ENCODE measurements at places on chromosomes 12 and 14.

DNA sequence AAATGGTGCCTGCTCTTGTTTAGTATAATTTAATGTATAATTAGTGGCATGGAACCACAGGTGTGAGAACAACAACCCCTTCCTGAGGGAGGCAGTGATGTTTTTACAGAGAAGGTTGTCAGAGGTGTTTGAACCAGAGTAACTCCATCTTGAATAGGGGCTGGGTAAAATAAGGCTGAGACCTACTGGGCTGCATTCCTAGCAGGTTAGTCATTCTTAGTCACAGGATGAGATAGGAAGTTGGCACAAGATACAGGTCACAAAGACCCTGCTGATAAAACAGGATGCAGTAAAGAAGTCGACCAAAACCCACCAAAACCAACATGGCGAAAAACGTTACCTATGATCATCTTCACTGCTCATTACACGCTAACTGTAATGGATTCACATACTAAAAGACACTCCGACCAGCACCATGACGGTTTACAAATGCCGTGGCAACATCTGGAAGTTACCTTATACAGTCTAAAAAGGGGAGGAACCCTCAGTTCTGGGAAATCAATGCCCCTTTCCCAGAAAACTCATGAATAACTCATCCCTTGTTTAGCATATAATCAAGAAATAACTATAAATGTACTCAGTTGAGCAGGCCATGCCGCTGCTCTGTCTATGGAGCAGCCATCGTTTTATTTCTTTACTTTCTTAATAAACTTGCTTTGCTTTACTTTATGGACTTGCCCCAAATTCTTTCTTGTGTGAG, 47.8 kb upstream of the LTA4H start:
- no peak for DNase-seq

- no peak for DNase-seq
These were observed 350.7 kb downstream of the TMEM132D start for GRCh38 chr12:129552996-129553750.

DNA sequence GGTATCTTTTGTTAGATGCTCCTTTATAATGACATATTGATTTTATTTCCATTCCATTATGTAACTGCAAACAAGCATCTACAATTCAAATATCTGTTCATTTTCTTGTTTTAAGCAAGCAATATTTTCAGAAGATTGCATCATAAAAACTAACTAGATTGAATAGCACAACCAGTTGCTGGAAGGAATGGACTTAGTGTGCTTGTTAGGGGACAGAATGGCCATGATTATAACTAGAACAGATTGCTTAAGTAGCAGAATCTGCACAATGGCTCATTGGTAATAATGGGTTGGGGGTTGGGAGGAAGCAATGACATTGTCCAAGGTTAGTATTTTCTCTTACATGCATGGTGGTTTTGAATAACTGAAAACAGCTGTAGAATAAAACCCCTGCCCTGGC, 939.5 kb downstream of the SLC16A7 start:
- DNase-seq: no peak

DNA sequence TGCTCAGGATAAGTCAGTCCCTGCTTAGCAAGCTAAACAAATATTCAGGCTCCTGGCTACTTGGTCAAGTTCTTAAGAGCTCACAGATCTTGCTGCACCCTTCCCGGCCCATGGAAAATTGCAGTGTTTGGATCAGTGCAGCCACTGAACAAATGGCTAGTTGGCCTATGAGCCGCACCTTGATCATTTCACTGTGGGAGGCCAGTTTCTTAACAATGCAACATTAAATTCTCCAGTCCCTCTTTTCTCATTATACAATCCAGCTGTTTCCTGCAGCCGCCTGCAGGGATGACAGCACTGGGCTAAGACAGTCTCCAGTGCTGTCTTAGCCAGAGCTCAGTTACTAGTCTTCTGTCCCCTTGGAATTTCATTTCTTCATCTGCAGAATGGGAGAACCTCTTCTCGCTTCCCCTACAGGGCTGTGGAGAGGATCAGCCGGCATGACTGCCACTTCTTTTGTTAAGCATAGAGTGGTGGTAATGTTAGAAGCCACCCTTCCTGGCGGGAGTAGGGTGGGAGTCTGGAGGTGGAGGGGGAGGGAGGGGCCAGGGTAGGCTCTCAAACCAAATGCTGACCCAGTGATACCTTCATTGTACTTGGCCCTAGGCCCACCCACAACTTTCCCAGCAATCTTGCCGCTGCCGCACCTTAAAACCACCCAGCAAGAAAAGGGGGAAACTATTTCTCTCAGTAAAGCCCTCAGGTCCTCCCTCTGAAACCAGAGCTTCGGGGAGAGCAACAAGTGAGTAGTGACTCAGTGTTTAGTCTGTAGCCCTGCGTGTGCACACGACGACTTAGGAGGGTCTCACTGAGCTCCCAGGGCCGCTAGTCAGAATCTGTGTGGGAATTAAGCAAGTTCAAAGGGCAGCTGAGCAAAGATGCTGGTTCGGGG, 145.7 kb downstream of the NUAK1 start:
- DNase-seq: no peak

GRCh38 chr14:21023174-21023573, 1.7 kb downstream of the NDRG2 start:
- DNase-seq: no peak
